ENCODE measurements at places on chromosomes 16 and 17.

- DNase-seq: no peak
Measured at GRCh38 chr17:76366247-76366646, 12.5 kb upstream of the PRPSAP1 start.

GRCh38 chr16:50253514-50253910 lies 12.8 kb upstream of the ADCY7 start:
- DNase-seq: no peak

DNA sequence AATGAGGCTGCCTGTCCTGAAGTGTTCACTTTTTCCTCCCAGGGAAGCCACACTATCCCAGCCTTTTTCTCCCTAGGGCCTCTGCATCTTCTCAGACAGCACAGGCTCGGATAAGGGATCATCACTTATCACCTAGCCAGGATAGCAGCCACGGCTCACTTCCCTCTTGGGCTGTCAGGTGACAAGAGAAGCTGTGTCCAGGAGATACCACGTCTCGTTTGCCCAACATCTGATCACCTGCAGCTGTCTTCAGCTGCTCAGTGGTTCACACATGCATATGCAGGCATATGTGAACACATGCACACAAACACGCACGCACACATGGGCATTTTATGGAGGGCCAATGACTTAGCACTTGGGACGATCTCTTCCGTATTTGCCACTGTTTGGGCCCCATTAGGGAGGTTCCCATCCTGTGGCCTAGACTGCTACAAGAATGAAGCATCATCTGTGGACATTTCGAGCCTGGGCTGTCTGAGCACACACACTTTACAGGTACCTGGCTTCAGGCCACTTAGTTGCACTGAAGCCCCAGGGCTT lies 32.4 kb upstream of the ADORA2B start:
- no peak for DNase-seq

DNA sequence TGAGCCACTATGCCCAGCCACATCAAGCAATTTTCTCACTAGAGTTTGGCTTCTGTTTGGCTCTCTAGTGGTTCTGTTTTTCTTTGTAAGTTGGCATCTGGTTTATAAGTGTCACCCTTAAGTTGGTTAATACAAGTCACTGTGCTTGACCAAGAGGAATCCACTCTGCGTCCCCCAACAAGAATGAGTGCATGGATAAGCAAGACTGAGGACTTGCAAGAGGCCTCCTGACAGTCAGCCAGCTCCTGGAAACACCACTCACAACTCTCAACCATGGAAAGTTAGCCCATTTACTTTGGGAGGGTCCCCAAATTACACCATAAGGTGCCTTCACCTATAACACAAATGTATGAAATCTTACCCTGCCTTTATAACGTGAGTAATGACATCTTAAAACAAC lies 7.6 kb downstream of the RFWD3 start:
- DNase-seq: no peak

GRCh38 chr17:39487946-39488345 lies 26.7 kb downstream of the CDK12 start:
- no peak for DNase-seq

GRCh38 chr17:73595479-73595878 lies 48.8 kb downstream of the SDK2 start:
- peak; percentile 74 for DNase-seq

DNA sequence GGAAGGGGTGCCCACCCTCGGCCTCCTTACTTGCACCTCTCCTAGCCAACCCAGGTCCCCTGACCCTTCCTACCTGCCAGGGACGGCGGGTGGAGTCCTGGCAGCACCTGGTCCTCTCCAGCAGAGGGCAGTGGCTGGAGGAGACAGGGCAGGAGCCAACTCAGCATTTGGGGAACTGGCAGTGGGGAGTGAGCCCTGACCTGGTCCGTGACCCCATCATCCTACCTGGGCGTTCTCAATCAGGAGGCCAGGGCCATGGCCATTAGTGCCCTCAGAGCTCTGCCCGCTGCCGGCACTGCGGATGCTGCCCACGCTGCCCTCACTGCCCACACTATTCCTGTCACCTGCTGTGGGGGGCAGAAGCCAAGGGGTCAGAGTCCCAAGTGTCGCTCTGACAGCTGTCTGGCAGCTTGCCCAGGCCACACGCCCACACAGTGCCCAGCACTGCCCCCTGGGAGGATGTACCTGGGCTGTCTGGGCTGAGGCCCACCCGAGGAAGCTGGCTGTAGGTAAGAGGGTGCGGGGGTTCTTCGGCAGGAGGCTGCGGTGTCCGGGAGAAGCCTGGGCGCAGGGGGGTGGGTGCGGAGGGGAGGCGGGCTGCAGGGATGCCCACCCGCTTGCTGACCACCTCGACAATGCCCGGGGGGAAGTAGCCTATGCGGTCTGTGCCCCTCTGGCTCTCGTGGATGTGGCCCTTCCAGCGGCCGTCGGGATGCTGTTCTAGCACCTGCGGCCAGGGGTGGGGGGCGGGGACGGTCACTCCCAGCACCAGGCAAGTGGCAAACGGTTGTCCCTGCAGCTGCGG lies 10.8 kb downstream of the CASKIN2 start:
- DNase-seq: peak; percentile 53

- DNase-seq: no peak
Measured at GRCh38 chr17:17736205-17737183, 55.2 kb downstream of the RAI1 start.

DNA sequence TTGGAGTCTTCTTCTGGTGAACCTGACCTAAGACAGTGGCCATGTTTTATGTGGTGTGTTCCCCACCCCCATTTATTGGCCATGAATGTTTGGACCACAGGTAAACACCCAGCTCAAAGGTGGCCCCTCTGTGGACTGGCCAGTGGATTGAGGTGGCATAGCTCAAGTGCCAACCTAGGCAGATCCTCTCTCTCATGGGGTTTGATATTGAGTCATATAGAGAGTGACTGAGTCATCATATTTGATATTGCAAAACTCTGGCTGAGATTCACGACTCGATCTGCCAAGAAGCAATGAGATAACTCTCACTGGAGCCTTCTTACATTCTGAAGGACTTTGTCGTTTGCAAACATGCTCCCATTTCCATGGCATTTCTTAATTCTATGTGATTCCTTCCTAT lies 10.5 kb upstream of the TEKT3 start:
- DNase-seq: no peak

GRCh38 chr17:79811011-79811867 lies 14.4 kb upstream of the CBX8 start:
- no peak for DNase-seq

DNA sequence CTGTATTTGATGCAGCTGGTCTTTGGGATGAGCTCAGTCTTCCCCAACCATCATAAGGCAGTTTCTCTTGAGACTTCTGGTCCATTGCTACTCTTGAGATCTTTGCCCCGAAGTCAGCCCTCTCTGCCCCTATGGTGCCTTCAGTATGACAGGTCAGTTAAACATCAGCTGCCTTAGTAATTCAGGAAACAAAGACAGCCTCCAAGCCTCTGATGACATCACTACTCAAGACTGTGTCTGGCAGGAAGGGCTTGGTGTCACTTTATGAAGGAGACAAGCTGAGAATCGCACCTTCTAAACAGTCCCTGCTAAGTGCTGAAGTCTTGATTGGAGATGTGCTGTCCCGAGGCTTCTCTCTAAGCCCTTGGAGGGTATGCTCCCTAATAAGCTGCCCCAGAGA lies 104.9 kb upstream of the TBX2 start:
- DNase-seq: peak; percentile 78

DNA sequence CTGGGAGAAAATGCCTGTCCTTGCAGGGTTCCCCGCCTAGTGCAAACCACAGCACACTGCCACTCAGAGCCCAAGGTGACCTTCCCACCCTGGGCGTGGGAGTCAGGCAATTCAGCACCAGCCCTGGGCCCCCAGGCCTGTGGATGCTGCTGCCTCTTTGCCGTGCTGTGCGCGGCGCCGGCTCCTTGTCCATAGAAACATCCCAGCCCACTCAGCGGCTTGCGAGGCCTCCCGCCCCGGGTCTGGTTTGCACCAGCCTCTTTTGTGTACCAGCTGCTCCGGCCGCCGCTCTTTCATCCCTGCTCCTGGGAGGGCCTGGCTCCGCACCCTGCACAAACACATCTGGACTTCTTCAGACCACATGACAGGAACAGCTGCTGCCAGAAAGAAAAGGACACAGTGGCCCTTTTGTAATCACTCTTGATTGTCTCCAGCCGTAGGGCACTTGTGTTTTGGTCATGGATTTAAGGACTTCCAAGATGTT lies 75.4 kb upstream of the SDK2 start:
- DNase-seq: peak; percentile 94

GRCh38 chr17:41748275-41748674 lies 13.8 kb upstream of the HAP1 start:
- DNase-seq: no peak

DNA sequence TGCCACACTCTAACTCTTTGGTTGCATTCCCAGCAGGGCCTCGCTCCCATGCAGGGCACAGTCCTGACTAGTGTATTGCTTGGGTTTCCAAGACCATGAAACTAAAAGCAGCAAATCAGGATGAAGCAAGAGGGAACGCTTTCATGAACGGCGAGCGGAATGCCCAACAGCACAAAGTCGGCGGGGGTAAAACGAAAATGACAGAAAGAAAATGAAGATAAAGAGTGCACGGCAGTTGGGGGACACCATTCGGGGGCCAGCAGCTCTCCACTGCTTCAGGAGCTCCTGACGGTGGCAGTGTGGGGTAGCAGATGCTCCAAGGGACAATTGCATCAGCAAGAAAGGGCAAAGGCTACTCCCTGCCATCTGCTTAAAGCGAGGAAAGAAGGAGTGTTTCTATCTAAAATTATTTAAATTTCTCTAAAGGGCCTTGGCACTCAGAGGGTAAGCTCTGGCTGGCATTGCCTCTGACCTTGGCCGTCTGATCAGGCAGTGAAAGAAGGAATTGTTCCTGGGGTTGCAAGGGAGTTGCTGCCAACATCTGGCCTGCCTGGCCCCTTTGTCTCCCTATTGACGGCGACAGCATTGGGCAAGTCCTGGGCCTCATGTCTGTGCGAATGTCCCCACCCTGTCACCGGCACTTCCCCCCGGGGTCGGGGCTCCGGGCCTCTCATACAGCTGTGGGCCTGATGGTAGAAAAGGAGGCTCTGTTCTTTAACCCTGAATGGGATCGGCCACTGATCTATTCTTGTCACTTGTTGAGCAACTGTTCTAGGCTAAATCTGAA lies 138.2 kb downstream of the CMIP start:
- no peak for DNase-seq

- DNase-seq: no peak
Measured at GRCh38 chr16:54512467-54512995, 225.9 kb upstream of the IRX3 start.

DNA sequence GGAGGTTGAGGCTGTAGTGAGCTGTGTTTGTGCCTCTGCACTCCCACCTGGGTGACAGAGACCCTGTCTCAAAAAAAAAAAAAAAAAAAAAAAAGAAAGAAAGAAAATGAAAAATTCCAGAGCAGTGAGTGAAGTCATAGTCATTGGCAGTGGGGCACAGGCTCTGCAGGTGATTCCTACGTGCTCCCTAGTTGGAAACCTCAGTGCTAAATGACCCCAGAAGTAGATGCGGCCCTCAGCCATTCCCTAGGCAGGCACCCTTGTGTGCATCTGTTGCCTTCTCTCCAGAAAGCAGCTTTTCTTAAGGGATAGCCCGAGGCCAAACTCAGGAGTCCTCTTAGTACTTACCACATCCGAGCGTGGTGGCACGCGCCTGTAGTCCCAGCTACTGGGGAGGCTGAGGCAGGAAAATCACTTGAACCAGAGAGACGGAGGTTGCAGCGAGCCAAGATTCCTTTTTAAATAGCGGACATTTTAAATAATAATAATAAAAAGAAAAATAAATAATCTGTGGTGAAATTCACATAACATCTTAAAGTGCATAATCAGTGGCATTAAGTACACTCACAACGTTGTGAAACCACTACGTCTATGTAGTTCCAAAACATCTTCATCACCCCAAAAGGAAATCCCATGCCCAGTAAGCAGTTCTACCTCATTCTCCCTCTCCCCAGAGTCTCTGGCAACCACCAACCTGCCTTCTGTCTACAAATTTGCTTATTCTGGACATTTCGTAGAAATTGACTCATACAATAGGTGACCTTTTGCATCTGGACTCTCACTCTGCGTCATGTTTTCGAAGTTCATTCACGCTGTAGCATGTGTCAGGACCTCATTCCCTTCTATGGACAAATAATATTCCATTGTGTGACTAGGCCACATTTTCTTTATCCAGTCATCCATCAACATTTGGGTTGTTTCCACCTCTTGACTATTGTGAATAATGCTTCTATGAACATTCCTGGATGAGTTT lies 12.5 kb upstream of the SPHK1 start:
- no peak for DNase-seq

GRCh38 chr16:747978-748746 lies 7.4 kb upstream of the CIAO3 start:
- DNase-seq: no peak

DNA sequence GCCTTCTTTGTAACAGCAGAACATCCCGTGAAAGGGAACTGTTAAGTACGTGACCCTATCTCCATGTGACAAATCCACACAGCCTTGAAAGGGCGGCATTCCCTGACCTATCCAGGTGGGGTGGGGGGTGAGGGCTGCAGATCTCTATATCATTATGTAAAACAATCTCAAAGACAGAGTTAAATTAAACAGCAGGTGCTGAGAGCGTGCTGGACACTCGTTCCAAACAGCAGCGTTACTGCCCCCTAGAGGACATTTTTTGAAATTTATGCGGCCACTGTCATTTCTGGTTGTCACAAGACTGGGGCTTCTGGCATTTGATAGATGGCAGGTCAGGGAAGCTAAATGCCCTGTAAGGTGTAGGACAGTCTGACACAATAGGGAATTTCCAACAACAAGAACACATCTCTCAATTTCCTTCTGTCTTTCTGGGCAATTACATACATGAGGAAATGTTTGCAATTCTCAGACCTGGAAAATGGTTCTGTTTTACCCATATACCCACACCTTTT lies 6.7 kb upstream of the SLC25A39 start:
- DNase-seq: peak; percentile 86

DNA sequence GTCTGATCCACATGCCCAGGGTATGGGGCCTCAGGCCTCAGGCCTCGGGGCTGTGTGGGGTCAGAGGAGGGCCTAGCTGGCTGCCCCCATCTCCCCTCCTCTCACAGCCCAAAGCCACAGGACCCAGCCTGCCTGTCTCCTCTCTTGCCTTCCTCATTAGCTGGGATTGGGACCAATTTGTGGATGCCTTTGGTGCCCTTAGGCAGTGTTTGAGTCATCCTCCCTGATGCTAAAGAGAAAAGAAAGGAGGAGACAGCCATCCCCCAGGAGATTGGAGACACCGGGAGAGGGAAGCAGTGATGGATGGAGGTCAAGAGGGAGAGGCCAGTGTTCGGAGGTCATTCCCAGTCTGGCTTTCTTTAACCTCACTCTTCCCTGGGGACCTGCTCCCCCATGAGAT lies 23.3 kb upstream of the NOG start:
- peak; percentile 78 for DNase-seq

All from ELF-1 (cell line).